PC-9 (cell line): ENCODE measurements at places on chromosomes 1 and 21.

DNA sequence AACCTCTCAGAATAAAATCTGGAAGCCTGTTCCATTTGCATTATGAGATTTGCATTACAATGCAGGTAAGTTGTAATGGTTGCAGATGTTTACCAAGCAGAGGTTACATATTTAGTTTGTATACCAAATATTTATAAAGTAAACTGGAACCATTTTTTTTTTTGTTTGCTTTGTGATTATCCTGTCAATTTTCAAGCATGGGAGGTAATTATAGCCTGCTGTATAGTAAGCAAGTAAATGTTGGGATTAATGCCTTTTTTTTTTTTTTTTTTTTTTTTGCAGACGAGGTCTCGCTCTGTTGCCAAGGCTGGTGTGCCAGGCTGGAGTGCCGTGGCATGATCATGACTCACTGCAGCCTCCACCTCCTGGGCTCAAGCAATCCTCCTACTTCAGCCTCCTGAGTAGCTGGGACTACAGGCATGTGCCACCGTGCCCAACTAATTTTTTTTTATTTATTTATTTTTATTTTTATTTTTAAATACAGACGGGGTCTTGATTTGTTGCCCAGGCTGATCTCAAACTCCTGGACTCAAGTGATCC, 21.0 kb downstream of the NFYC start:
- no peak for DNase-seq

DNA sequence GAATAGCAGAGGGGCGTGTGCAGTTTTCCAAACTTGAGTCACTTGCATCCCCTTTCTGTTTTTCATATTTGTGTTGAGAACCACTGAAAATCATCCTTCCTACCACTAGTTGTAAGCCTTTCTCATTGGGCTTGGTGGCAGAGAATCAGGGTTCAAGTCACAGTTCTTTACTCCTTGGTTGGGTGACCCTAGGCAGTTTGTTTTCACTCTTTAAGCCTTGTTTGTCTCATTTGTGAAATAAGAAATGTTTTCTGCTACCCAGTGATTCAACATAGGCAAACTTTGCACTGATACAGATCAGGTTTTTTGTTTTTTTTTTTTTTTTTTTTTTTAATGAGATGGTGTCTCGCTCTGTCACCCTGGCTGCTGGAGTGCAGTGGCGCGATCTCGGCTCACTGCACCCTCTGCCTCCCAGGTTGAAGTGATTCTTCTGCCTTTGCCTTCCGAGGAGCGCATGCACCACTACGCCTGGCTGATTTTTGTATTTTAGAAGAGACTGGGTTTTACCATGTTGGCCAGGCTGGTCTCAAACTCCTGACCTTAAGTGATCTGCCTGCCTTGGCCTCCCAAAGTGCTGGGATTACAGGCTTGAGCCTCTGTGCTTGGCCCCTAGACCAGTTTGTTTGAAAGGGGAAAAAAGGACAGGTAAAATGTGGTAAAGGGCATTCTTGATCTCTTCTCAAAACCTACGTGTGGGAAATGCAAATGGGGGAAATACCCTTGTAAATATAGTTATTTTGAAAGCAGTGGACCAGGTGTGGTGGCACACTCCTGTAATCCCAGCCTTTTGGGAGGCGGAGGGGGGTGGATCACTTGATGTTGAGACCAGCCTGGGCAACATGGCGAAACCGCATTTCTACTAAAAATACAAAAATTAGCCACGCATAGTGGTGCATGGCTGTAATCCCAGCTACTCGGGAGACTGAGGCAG, 3.2 kb downstream of the CLIC4 start:
- no peak for DNase-seq

DNA sequence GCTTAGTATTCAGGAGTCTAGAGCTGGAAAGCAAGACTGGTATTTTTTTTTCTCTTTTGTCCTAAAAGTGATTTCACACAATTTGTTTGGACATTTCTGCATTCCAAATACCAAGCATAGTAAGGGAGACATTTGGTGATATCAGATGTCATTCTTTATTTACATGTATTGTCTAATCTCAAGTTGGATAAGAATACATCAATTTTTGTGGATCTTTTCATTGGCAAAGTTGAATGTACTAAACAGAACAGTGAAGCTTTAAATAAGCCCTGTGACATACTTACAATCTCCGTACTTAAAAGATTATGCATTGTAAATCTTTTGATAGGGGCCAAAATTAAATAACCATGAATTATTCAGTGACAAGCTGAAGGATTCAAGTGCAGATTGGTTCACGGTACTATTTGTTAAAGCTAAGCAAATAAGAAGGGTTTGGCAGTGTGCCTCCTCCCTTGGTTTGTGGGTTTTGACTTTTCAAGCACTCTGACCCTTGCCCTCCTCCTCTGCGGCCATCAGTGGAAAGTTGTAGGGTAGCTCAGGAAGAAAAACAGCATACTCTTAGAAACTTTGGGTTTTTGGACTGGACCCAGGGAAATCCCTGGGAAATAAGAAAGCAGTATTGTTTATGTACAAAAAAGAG, 663.7 kb downstream of the ADGRL2 start:
- peak; percentile 1 for DNase-seq

DNA sequence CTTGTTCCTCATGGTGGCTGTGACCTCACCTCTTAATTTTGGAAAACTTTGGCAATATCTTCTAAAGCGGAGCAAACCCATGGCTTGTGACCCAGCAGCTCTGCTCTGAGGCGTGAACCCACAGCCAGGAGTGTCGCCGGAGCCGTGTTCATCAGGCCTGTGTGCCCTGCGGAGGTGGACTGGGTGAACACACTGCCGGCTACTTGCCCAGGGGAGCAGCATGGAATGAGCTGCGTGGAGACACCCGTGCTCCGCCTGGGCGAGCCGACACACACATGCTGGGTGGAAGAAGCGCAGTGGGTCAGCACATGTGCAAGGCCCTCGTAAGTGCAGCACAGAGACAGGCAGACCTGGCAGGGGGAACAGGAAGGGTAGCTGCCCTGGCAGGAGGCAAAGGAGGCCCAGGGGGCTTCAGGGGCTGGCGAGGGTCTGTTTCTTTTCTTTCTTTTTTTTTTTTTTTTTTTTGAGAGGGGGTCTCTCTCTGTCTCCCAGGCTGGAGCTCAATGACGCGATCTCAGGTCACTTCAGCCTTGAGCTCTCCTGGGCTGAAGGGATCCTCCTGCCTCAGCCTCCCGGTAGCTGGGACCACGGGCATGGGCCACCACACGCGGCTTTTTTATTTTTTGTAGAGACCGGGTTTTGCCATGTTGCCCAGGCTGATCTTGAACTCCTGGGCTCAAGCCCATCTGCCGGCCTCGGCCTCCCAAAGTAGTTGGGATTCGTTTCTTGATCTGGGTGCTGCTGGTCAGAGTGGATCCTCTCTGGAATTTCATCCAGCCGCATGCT, 41.8 kb downstream of the AGPAT3 start:
- no peak for DNase-seq

GRCh38 chr1:53678938-53679825, 59.8 kb downstream of the GLIS1 start:
- DNase-seq: no peak

DNA sequence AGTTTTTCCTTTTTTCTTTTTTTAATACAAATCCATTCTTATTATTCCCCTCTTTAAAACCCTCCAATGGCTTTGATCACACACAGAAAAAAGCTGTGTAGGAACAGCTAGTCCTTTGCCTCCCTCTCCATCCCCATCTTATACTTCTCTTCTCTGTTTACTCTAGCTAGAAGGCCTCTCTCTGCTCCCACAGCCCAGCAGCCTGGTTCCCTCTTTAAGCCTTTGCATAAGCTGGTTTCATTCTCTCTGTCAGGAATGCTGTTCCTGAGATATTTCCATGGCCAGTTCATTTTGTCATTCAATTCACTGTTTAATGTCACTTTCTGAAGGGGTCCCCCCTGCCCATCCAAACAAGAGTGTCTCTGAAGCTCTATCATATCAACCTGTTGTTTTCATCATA, 143.3 kb upstream of the ST6GALNAC5 start:
- no peak for DNase-seq

- no peak for DNase-seq
Measured at GRCh38 chr1:226823643-226824042, 46.8 kb upstream of the PSEN2 start.

- DNase-seq: peak; percentile 50
Measured at GRCh38 chr1:91404151-91405012, at the start of gene HFM1. Gene HFM1, minus strand, starts transcription at chr1:91404837. Its CDS starts 3,755 bp downstream, at chr1:91401082.

DNA sequence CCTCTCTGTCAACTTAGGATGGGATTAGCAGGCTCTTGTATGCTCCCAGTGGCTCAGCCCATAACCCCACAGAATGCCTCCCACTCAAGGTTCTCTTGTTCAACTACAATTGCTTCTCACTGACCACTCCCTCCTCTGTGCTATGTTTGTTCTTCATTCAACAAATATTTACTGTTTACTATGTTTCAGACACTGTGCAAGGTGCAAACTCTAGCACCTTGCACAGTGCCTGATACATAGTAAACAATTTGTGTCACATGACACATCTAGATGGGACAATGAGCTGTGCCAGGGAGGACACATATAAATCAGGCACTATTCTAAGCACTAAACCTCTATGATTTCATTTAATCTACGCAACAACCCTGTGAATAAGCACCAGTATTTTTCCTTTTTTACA, 15.4 kb downstream of the ATP1A2 start:
- DNase-seq: no peak

DNA sequence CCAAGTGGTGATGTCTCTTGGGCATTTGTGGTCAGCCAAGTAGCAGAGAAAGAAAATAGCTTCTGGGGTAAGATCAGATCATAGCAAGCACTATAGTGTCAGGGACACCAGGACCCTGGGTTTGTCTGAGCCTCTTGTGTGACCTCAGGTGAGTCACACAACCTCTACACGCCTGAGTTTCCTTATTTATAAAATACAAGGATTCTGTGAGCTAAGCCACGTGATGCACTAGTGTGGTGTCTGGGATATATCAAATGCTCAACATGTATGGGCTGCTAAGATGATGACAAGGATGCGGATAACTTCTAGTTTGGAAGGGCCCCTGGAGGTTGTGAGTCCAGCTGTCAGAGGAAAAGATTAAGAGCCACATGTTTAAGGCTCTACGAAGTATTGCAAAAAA, 24.5 kb upstream of the ZNF436 start:
- no peak for DNase-seq

DNA sequence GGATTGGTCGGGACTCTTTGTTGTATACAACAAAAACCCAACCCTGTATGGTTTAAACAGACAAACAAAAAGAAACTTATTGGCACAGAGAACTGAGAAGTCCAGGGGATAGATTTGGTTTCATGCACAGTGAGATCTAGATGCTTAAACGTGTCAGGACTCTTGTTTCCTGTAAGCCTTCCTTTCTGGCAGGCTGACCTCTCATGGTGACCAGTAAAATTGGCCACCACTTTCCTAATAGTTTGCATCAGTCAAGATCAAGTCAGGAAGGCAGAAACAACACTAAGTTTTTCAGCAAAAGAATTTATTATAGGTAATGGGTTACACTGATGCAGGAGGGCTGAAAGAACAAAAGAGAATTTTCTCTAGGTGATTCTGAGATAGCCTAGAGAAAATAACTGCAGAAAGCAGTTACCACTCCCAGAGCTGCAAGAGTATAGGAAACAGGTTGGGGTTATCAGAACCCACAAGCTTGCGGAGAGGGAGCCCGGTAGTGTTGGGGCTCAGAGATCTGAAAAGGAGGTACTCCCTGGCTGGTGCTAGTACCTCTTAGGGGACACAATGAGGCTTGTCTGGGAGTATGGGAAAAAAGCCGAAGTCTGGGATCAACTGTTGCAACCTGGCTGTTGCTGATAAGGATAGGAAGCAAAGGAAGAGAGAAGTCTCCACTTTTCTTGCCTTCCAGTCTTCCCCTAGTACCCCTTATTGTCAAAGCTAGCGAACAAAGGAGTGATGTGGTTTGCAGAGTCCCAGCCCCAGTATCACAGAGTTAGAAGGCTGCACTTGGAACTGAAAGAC, 21.4 kb downstream of the CITED4 start:
- no peak for DNase-seq

GRCh38 chr21:45539046-45539795, 3.0 kb downstream of the SLC19A1 start:
- DNase-seq: no peak

- peak; percentile 35 for DNase-seq
Measured at GRCh38 chr1:59128784-59129227, 168.1 kb upstream of the FGGY start.

- no peak for DNase-seq
Measured at GRCh38 chr1:213049232-213049631, 1.8 kb upstream of the RPS6KC1 start.

DNA sequence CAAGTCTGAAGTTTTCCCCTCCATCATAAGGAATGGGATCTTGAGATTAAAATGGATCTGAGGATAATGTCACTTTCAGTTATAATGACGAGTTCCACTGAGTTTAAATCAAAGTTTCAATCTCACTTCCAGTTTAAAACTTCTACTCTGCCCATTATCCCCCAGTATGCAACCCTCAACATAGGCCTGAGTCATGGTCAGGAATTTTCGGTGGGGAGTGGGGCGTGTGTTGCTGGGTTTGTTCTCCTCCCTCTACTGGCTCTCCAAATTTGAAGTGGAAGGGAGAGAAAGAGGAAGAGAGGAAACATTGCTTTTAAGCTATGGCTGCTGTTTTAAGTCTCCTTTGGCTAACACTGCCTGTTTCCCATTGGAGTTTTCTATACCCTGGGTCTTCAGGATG, 152.9 kb downstream of the TM2D1 start:
- DNase-seq: no peak

GRCh38 chr1:84691122-84691783, 992 bp upstream of the SSX2IP start:
- DNase-seq: no peak

- no peak for DNase-seq
Measured at GRCh38 chr21:36697060-36697850, 1.7 kb upstream of the SIM2 start.
